ENCODE measurements at places on chromosomes 3 and 15. TPM values are rescaled to one million over a fixed set of nuclear protein-coding genes. Genes with fewer than 3 reads are reported as not detected.

- DNase-seq: no peak
These were observed 41.4 kb upstream of the ATG7 start for GRCh38 chr3:11230832-11231231.

- no peak for DNase-seq
These were observed 32.1 kb downstream of the TFDP2 start for GRCh38 chr3:142117056-142117851.

PLA2G4D gene
- total RNA-seq: not detected

DNA sequence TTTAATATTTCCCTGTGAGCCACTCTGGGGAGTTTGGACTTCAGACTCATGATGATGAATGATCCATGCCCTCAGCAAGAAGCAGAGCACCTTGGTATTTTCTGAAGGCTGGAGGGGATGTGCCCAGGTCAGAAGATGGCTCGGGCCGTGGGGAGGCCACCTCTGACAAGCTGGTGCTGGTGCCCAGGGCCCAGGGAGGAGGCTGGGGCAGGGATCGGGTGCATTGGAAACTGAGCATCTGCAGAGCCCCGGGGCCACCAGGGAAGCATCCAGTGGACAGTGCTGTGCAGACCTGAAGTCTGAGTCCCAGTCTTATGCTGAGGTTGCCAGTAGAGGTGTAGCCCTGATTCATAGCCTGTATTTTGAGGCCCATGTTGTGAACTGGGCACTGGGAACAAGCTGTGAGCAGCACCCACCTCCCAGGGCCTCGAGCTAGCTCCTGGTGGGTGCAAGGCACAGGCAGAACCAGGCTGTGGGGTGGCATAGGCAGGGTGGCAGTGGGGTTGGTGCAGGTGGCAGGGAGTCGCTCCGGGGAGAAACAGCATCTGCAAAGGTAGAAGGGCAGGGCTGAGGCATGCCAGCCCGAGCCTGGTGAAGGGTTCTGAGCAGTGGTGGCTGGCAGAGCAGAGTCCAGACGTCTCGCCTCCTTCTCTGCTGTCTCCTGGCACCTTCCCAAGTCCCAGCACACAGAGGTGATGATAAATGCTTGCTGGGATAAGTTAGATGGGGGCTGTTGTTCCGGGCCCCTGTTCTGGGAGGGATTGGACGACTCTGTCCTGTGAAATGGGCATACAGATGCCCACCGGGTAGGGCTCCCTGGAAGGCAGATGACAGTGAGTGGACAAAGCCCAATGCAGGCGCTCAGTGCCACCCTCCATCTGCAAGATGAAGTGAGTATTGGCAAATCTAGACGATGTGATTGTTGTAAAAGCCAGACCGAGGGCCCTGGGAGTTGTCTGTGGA, 10.6 kb downstream of the DNAJB8 start:
- DNase-seq: no peak

- DNase-seq: no peak
These were observed 410.5 kb upstream of the CADM2 start for GRCh38 chr3:84547971-84548970.

BBX gene
- 86.5 TPM for total RNA-seq

DNA sequence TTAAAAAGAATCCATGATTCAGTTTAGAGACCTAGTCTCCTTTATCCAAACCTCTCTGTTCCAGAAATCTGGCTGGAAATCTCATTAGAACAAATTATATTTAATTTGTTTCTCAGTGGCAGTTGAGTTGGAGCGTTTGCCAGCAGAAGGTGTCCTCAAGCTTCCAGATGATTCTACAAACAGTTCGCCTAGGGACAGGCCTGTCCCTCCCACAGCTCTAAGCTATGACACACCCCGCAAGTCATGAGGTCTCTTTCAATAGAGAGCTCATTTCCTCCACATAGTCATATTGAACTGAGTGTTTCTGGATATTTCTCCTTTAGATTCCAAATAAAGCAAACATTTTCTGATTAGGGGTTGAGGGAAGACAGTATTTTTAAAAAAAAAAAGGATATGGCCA, 230.3 kb downstream of the ATP8B4 start:
- no peak for DNase-seq

RETNLB gene
- total RNA-seq: not detected

DNA sequence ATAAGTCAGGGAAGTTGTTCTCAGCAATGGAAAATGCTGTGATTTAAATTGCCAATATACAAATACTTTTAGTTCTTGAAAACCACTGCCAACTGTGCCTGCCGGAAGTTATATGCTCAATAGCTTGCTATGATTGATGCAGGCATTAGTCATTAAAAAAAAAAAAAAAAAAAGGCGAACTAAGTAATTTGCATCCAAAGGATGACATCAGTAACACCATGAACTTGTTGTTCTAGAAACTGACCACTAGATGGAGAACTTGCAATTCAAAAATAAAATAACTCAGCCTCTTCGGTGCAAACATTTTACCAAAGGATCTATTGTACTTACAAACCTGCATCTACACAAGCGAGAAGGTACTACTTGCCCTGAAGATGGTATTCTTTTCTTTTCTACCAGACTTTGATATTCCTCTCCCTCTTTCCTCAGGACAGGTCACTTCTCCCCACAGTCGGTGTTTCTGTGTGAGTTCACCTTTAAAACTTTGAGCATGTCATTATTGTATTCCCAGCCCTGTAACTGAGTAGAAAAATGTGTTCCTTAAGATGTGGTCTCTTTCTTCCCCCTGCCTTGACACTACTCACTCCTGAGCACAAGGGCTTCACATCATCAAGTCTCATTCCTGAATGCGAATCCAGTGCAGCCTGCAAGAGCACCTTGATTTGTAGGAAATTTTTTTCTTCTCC, 115.0 kb upstream of the VEPH1 start:
- DNase-seq: no peak

DNA sequence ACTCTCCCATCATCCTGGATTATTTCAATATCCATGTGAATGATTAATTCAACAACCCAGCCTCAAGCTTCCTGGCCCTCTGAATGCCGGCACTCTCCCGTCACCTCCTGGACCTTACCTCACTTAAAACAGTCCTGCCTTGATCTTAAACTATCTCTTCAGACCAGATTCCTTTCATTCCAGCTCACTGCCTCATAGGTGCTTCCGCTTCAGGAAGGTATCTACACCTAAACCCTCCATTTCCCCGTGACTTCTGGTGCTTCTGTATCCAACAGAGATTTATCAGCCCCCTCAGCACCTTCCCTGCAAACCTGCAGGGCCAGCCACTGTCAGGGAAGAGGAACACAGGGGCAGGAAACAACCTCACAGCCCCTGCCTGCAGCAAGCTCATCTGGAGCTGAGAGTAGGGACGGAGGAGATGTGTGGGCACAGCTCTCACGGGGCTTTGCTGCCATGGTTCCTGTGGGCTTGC, 98.9 kb upstream of the TJP1 start:
- DNase-seq: no peak

DNA sequence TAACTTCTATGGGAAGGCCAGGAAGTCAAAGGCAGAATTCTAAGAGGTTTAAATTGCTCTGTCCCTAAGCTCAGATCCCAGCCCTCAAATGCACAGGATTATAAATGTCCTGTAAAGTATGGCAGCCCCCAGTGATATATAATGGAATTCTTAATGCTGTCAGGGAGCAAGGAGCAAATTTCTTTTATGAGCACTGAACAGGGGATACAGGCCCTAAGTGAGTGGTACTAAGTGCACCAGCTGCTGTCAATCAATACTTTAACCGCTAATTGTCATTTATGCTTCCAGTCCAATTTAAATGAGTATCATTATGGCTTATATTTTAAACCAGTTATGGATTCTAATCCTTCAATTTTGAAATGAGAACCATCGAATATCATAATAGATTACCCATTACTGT, 4.7 kb downstream of the SLC9A9 start:
- DNase-seq: no peak

DNA sequence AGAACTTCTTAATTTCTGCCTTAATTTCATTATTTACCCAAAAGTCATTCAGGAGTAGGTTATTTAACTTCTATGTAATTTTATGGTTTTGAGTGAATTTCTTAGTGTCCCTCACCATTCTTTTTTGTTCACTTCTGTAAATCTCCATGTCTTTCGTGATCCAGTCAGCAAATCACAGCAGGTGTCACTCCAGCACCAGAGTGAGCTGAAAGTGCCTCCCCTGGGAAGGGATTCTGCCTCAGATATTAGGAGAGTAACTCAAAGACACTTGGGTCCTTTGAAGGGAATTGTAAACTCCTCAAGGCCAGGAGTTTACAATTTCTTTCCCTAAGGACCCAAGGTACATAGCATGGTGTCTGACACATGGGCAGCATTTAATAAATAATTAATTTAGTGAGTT, 207.6 kb upstream of the AZI2 start:
- DNase-seq: no peak

- DNase-seq: no peak
These were observed 432.5 kb downstream of the MFSD1 start for GRCh38 chr3:159234306-159234705.

THAP10 gene
- 1.1 TPM for total RNA-seq

- DNase-seq: no peak
These were observed 343.2 kb upstream of the ADAMTS9 start for GRCh38 chr3:65030847-65031463.

SUSD5 gene
- total RNA-seq: not detected

GRCh38 chr15:58538225-58538727, 106.5 kb downstream of the LIPC start:
- no peak for DNase-seq

SLC28A1 gene
- not detected for total RNA-seq

KBTBD8 gene
- 13.1 TPM for total RNA-seq

DNA sequence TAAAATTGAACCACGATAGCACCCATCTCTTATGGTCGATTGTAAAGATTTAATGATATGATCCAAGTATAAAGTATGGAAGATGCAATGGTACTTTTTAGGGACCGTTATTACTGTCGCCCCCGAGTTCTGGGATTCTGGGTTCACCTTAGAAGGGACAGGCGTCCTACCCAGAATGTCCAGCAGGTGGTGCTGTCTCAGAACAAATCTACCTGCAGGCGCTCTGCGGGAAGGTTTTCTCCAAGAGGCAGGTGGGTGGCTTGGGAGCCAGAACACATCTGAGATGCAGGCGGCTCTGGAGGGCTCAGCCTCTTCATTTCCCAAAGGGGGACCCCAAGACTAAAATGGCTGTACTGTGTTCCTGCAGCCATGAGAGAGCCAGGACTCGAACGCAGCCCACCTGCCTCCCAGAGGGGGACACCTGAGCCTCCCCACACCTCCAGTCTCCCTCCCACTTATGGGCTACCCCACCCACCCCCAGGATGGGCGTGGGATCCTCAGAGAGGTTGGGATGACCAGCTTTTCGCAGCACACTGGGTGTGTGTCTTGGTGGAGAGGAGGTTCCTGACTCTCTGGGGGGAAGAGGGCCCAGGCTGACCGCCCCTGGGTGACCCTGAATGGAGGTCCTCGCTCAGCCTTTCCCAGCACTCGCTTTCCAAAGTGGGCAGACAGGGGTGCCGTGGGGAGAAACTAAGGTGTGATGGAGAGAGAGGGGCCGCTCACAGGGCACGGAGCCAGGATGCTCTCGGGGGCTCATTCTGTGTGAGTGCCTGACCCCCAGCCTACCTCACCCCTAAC, 28.1 kb upstream of the CORO2B start:
- peak; percentile 52 for DNase-seq

DNAJC19 gene
- 23.0 TPM for total RNA-seq

DNA sequence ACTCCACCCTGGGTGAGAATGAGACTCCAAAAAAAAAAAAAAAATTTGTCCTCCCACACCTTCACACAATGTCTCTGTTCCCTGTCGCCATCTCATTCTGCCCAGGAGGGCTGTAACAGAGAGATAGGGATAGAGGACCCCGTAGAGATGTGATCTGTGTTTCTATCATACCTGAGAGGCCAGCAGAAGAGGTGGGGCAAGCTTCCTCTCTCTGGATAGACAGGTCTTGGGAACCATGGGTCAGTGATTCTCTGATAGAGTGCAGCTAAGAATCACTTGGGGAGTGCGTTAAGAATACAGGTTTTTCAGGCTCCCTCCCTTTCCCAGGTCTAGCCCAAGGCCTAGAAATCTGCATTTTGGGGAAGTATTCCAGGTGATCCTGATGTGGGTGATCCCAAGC, 8.3 kb downstream of the CA12 start:
- DNase-seq: no peak

GRCh38 chr15:74631935-74632560, 16.4 kb downstream of the CLK3 start:
- DNase-seq: peak; percentile 47

DNA sequence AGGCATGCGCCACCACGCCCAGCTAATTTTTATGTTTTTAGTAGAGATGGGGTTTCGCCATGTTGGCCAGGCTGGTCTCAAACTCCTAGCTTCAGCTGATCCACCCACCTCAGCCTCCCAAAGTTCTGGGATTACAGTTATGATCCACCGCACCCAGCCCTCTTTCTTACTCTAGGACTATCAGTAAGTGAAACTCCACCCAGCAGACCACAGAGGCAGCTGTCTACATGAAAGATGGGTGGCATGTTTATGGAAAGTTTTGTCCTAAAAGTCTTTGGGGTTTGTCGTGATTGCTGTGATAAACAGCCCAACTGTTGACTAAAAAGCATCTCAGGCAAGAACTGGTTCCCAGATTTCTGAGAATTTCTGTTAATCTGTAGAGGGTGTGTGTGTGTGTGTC, 10.9 kb downstream of the ARL6IP5 start:
- DNase-seq: no peak

UNC13C gene
- total RNA-seq: not detected

- DNase-seq: no peak
These were observed 96.0 kb downstream of the TBC1D2B start for GRCh38 chr15:77981281-77982126.

DNA sequence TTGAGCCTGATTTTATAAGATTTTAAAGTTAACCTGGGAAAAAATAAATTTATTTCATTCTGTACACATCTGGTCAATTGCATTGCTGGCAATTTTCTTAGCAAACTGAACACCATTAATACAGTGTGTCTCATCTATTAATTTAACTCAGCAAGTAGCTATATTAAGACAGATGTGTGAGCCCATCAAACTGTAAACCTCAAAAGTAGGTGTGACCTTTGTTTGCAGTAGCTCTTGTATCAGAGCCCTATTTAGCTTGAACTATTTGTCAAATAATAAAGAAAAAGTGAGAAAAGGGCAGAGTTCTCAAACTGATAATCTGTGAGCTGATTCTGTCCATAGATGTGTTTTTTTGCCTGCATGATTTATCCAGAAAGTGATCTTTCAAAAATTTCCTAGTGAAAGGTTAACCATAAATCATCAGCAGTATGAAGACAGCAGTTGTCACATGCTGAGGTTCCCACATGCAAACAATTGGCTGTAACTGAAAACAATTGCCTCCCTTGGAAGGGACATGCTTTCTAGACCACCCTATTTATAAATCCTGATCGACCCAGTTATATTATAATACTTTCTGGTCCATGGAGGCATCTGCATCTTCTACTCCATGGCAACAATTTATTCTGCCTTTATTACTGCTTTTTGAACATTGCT, 646.5 kb downstream of the NSUN3 start:
- no peak for DNase-seq

- DNase-seq: no peak
These were observed 88.6 kb upstream of the ADAMTS17 start for GRCh38 chr15:100430411-100430810.

GRCh38 chr15:70379134-70379533, 281.4 kb upstream of the TLE3 start:
- no peak for DNase-seq

- DNase-seq: no peak
These were observed 1.1 kb upstream of the FGF7 start for GRCh38 chr15:49421991-49422390.

PLA2G4B gene
- 34.8 TPM for total RNA-seq

All from T-helper 17 cell (primary cell).